LNCaP clone FGC (cell line): ENCODE measurements at places on chromosomes 16 and 17.
A peak's percentile ranks its signal among the peaks of the same experiment; 100 is the strongest.

DNA sequence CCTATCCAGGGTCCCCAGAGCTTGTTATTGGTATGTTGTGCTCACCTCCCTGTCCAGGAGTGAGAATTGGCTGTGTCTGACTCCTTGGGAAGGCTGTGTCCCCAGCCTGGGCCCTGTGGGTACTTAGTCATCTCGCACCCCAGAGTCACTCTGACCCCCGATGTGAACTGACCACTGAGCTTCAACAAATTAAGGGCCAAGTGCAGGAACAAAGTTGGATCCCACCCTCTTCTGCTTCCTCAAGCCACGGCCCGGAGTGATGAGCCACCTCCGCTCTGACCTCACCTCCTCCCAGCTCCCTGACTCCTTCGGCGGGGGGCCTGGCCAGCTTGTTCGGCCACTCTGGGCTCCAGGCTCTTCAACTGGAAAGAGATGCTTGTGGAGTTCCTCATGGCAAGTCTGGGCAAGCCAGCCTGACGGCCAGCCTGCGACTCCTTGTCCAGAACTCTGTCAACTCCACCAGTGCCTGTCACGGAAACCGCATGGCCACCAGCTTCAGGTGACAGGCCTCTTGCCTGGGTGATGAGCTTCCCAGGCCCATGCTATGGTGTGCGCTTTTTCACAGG, 22.3 kb upstream of the MPRIP start:
- no peak for DNase-seq

DNA sequence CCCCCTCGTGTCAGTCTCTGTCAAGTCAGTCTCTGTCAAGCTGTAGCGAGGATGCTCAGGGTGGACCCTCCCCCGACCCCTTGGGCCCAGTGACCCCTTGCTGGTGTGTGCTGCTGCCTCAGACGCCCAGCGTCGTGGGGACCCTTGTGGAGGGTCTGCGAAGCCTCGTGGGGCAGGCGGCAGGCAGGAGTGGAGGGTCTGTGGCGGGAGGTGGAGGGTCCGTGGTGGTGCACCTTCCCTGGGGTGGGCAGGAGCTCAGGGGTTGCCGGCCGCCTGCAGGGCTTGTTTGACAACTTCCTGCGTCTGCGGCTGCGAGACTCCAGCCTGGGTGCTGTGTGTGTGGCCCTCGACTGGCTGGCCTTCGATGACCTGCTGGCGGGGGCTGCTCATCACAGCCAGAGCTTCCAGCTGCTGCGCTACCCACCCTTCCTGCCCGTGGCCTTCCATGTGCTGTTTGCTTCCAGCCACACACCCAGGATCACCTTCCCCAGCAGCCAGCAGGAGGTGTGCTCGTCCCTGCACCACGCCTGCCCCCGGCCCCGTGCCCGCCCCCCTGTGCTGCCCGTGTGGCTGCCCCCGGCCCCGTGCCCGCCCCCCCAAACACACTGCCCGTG, 5.6 kb downstream of the GNG13 start:
- peak; percentile 31 for DNase-seq

DNA sequence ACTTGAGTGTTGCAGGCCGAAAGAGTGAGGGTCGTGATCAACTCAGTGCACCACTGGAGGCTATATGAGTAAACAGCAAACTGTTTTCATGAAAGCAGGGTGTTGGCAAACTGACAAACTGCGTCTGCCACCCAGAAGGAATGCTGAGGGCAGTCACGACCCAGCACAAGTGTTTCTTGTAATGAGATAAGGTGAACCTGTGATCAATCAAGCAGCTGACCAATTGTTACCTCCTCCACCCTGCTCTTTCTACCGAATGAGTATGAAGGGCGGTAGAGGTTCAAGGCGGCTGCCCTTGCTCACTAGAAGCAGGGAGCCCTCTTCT, 5.5 kb upstream of the SRL start:
- no peak for DNase-seq

GRCh38 chr16:81151648-81152310, 55.6 kb upstream of the GCSH start:
- no peak for DNase-seq
